NCI-H1694 treated with DMSO at 0.1 percent for 48 hours (cell line): ENCODE measurements at places on chromosomes 5 and 9.

GRCh38 chr9:98144631-98145030 is 25.6 kb upstream of the TRIM14 start:
- no peak for DNase-seq

DNA sequence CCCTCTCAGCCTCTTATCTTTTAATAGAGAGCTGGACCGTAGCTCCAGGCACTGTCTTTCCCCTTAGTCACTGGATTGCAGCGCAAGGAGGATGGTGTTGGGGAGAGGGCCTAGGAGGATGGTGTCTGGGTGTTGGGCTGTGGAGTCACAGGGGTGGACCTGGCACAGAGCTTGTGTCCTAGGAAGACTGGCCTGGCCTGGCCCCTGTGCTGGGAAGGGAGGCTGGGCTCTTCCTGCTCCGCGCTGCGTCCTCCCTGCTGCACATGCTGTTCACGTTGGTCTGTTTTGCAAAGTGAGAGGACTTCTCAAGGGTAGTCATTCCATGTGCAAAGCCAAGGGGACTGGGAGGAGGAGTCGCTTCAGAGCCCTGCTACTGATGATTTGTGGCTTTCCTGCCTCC is 123.9 kb downstream of the EHMT1 start:
- DNase-seq, result no peak

DNA sequence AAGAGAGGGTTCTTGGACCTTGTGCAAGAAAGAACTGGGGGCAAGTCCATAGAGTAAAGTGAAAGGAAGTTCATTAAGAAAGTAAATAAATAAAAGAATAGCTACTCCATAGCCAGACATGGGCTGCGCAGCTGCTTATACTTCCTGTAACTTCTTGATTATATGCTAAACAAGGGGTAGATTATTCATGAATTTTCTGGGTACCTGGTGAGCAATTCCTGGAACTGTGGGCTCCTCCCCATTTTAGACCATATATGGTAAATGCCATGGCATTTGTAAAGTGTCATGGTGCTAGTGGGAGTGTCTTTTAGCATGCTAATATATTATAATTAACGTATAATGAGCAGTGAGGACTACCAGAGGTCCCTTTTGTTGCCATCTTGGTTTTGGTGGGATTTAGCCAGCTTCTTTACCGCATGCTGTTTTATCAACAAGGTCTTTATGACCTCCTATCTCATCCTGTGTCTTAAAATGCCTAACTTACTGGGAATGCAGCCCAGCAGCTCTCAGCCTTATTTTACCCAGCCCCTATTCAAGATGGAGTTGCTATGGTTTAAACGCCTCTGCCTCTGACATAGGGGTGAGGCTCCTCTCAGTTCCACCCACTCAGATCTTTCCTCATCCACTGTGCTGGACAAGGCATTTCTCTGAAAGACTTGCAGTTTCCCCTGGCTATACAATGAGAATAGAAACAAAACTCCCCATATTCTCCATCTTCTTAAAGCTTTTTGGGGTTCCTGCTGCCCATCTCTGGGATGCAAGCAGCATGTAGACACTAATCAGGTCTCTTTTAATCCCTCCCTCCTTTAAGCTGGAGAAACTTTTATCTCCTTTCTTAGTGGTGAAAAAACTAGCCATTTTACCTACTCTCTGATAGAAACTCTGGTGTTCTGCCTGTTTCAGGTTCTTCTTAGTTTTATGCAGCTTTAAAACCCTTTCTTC is 91.2 kb downstream of the ARRDC3 start:
- no peak for DNase-seq

DNA sequence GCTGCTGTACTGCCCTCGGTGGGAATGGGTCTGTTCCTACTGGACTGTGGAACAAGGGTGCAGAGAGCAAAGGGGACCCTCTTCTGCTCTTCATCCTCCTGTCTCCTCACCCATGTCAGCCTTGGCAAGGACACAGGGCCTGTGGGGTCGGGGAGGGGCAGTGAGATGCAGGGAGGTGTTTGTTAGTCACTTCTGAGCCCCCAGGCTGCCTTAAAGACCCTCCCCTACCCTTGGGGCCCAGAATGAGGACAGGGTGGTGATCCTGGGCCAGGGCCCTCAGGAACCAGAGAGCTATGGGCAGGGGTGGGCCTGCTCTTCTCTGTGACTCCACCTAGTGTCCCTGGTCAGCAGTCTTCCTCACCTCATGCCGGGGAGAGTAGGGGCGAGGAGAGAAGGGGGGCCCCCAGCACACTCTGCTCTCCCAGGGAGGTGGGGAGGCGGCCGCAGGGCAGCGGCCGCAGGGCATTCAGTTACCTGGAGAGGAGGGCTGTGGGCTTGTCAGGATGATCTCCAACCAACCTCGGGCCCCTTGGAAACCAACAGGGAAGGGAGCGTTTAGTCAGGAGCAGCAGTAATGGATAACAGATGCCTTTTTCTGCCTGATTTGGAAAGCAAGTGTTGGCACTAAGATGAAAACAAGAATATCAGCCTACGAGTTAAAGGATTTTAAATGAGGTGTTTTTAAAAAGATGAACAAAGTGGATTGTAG is 62.0 kb upstream of the GARNL3 start:
- DNase-seq, result peak; percentile 8

- no peak for DNase-seq
Measured at GRCh38 chr9:126395439-126396212, 69.0 kb downstream of the MVB12B start.

GRCh38 chr5:143166090-143166489 is 237.4 kb downstream of the NR3C1 start:
- no peak for DNase-seq

DNA sequence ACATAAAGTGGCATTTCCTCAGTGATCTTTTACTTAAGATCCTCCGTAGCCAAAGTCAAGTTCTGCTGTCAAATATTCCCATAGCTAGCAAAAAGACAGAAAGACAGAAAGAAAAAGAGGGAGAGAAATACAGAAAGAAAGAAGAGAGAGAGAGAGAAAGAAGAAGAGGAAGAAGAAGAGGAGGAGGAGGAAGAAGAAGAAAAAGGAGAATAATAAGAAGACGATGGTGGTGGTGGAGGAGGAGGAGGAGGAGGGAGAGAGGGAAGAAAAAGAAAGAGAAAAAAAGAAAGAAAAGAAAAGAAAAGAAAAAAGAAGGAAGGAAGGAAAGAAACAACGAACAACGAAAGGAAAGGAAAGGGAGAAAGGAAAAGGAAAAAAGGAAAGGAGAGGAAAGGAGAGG is 54.1 kb downstream of the FAT2 start:
- no peak for DNase-seq

DNA sequence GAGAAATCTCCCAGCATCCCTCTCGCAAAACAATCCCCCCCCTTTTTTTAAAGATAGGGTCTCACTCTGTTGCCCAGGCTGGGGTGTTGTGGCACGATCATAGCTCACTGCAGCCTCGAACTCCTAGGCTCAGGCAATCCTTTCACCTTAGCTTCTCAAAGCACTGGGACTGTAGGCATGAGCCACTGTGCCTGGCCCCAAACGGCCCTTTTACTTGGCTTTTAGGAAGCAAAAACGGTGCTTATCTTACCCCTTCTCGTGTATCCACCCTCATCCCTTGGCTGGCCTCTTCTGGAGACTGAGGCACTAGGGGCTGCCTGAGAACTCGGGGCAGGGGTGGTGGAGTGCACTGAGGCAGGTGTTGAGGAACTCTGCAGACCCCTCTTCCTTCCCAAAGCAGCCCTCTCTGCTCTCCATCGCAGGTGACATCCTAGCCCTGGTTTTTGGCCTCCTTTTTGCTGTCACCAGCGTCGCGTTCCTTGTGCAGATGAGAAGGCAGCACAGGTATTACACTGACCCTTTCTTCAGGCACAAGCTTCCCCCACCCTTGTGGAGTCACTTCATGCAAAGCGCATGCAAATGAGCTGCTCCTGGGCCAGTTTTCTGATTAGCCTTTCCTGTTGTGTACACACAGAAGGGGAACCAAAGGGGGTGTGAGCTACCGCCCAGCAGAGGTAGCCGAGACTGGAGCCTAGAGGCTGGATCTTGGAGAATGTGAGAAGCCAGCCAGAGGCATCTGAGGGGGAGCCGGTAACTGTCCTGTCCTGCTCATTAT is 6.8 kb downstream of the CA9 start:
- DNase-seq, result no peak

DNA sequence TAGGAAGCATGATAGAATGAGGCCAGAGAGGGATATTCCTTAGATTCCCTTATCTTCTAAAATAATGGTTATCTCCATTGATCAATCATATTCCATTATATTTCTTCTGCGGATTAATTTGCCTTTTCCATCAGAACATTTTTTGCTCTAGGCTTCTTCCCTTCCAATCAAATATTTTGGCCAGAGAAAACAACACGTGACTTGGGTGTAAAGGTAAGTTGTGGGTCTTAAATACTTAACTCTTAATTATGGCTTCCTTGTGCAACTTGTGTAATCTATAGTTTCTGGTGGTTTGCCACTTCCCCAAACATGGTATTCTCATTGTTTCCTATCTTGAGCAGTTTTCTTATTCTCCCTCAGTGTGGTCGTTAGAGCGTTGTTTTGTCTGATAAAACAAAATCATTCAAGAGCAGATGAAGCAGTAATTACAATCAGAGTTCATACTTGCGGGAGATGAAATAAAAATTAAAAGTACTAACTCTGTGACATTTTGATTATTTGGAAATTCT is 889.3 kb downstream of the MAT2B start:
- DNase-seq, result no peak

GRCh38 chr9:121398374-121398773 is 28.3 kb upstream of the STOM start:
- no peak for DNase-seq

DNA sequence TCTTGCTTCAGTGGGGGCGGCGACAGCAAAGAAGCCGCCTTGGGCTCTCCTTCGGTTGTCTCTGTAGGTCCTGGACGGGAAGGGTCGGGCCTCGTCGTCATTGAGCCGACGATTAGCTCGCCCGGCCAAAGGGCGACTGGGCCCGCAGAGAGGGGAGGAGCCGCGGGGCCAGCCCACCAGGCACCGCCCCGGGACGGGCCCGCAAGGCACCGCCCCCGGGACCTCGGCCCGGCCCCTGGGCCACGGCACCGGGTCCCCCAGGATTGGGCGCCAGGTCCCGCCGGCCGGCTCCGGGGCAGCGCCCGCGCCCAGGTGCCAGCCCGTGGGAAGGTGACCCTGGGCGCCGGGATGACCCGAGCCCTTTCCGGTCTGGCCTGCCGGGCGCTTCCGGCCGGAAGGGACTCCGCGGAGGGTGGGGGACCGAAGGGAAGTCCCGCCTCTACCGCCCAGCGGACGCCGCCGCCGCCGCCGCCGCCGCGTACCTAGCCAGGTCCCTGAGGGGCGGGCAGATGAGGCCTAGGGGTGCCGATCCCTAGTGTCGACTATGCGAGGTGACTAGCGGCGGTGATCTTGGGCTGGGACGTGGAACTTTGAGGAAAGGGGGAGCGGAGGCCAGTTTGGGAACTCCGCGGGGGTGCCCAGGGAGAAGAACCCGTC is at the start of the genes GBA2 and RGP1:
TSS of gene GBA2 (minus strand) at position 371 of the 657 bp plus-strand sequence. CDS start 524 bp downstream, outside the sequence.
TSS of gene RGP1 (plus strand) at position 430 of the 657 bp plus-strand sequence. CDS start 469 bp downstream, outside the sequence.
- DNase-seq, result peak; percentile 9
